Small intestine (tissue), 16 donors: ENCODE measurements at places on chromosomes 12 and 14. TPM values are rescaled to one million over a fixed set of nuclear protein-coding genes. Genes with fewer than 3 reads are reported as not detected.

The RERGL gene
- 0.13 TPM for polyA plus RNA-seq

The PPP1R13B gene
- polyA plus RNA-seq, result 18.8 TPM

DNA sequence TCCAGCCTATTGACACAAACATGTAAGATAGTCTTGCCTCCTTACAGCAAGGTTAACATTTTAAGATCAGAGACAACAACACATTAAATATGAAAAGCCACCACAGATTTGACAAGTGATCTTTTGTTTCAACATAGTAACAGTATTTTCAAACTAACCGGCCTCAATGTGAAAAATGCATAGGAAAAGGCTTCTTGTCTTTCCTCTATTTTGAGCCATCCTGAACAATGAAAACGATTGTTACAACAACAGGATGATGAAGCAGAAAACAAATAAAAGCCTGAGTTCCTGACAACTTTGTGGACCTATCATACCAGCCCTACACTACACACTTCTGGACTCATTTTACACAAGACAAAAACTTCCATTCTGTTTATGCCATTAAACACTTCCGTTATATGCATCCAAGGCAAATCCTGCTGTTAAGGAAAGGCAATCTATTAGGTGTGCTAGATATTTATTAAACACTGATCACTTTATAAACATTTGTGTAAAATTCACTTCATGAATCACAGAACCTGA, 37.3 kb downstream of the BAZ1A start:
- DNase-seq, result no peak
- peaks cover 4% of the 10 kb centered on the region for H3K36me3 ChIP-seq
- no peaks in the 10 kb centered on the region for H3K27me3 ChIP-seq
- no peak overlapping the region for H3K27ac ChIP-seq

DNA sequence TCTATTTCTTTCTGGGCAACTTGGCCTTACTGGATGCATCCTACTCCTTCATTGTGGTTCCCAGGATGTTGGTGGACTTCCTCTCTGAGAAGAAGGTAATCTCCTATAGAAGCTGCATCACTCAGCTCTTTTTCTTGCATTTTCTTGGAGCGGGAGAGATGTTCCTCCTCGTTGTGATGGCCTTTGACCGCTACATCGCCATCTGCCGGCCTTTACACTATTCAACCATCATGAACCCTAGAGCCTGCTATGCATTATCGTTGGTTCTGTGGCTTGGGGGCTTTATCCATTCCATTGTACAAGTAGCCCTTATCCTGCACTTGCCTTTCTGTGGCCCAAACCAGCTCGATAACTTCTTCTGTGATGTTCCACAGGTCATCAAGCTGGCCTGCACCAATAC, 5.3 kb downstream of the OR4N5 start:
- H3K27me3 ChIP-seq, result no peaks in the 10 kb centered on the region
- H3K4me3 ChIP-seq, result no peak overlapping the region
- H3K27ac ChIP-seq, result no peak overlapping the region
- H3K4me1 ChIP-seq, result no peaks in the 10 kb centered on the region
- DNase-seq, result no peak

DNA sequence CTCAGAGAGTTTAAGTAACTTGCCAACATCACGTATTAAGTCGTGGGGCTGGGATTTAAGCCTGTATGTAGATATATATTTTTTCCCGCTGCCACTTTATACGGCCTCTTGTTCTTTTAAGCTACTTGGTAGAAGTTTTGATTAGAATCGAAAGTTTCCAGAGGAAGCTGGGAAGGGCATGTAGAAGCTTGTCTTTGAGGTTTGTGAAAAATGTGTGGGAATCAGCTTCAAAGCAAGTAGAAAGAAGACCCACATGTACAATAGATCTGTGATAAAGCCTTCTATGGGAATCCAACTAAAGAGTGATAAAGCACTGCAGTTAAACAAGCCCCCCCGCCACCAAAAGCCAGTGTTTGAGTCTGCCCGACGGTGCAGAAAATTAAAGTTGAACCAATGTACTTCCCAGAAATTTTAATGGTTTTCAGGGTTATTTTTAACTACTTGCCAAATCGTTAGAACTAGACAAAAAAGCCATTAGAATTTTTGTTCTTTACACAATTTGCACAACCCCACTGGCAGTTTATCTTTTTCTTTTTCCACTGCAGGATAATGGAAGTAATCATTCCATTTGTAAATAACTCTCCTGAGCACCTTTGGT, 25.5 kb downstream of the SERPINA11 start:
- no peak overlapping the region for H3K4me3 ChIP-seq
- no peaks in the 10 kb centered on the region for H3K27me3 ChIP-seq
- no peaks in the 10 kb centered on the region for H3K36me3 ChIP-seq
